ENCODE measurements at places on chromosomes 2 and 18.

GRCh38 chr2:189608795-189609422 is 28.3 kb upstream of the SLC40A1 start:
- no peak for DNase-seq

DNA sequence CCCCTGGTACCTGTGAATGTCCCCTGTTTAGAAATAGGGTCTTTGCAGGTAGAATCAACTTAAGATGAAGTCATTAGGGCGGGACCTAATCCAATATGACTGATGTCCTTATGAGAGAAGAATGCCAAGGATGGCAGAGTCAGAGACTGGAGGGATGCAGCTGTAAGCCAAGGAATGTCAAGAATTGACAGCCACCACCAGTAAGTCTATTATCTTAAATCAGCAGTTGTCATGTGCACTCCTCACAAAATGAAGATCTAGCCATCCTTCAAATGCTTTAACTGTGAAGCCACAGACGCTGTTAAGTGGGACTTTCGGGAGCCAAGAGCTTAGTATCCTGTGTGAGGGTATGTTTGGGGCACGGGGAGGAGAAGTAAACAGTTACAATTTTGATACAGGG is 83.2 kb downstream of the ITGA4 start:
- DNase-seq, result no peak

- no peak for DNase-seq
Measured at GRCh38 chr2:223008162-223008561, 43.8 kb upstream of the KCNE4 start.

- no peak for DNase-seq
Measured at GRCh38 chr2:131126436-131126835, 21.3 kb downstream of the PLEKHB2 start.

DNA sequence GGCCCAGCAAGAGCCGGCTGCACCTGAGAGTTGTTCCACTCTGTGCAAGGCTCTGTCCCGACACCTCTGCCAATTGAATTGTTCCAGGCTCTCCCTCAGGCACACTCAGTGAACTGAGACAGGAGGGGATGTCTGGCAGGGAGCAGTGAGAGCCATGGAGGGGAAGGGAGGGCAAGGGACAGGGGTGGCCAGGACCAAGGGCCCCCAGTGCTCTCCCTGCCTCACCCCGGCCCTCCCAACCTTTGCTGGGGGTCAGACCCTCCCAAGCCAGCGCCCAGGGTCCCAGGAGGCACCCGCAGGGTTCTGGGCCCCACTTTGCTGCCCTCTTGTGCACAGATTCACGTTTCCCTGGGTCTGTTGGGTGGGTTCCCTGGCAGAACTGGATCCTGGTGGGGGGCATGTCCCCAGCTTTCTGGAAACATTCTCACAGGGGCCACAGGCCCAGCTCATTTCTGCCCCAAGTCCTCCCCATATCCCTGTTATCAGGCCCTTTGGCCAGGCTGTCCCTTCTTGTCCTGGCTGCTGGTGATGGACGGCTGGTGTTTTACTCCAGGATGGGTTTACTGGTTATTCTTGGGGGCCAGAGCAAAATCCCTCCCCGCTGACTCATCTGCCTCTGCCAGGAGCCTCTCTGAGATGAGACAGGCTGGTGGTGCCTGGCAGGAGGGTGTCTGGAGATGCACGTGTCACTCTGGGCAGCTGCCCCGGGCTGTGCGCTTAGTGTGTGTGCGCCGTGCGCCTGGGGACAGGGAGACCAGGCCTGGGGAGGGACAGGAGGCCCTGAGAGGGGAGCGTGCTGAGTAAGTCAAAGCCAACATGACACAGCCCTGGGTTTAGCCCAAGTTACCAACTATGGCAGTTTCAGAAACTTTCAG is 136.5 kb upstream of the CTDP1 start:
- DNase-seq, result no peak

- DNase-seq, result no peak
Measured at GRCh38 chr18:60193780-60194179, 178.8 kb downstream of the MC4R start.

GRCh38 chr2:130818809-130819208 is 17.9 kb upstream of the ARHGEF4 start:
- DNase-seq, result peak; percentile 58

GRCh38 chr2:222136106-222136630 is 162.6 kb downstream of the PAX3 start:
- no peak for DNase-seq

DNA sequence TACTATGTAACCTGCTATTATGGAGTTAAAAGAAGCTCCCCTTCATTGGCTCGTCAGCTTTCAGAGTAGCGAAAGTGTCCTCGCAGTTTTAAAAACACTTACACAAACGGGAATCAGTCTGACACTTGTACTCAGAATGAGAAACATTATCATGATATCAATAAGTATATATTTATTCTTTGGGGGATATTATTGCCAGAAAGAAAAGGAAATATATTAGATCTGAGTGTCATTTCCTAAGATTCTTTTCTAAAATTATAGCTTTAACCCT is 584.5 kb downstream of the ZEB2 start:
- DNase-seq, result no peak

DNA sequence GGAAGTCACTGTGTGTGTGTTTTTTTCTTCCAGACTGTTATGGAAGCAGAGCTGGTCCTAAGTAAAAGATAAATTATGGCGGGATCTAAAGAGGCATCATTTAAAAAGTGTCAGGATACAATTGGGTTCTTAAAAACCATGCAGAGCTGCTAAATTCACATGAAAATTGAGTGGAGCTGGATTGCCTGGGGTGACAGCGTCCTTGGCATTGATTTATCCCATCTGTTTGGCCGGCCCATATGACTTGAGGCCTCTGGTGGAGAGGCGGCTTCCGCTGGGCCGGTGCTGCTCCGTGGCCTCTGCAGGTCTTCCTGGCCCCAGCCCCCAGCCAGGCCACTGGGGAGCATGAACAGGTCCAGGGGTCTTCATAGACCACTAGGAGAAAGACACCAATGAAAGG is 165.5 kb downstream of the GLI2 start:
- DNase-seq, result no peak

DNA sequence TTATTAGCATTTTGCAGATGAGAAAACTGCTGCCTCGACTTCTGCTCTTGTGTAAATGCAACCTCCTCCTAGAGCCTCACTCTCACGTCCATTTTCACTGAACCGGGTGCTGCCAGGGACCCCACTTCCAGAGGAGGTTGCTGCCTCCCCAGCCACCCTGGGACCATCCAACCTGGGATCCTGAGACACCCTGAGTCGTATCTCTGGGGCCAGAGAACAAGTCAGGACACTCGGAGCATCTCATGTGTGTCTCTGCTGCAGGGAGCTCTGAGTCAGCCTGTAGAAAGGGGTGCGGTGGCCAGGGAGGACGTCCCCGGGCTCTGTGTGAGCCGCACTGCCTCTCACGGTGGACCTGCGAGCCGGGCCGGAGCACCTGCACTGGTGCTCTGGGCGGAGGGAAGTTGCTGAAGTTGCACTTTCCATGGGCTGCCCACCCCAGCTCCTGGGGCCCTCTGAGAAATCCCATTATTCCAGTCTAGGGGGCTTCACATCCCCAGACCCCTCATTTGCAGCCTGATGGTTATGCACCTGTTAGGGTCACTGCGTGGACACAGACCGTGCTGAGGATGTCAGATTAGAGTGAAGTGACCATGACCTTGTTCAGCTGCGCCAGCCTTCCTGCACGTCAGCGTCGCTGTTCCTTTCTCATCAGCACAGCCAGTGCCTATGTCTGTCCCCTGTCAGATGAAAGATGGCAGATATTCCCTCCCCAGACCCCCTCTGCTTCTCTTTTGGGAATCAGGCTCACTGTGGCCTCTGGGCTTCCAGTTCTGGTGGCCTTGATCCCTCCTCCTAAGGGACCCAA is 230.4 kb downstream of the KLHL29 start:
- no peak for DNase-seq

DNA sequence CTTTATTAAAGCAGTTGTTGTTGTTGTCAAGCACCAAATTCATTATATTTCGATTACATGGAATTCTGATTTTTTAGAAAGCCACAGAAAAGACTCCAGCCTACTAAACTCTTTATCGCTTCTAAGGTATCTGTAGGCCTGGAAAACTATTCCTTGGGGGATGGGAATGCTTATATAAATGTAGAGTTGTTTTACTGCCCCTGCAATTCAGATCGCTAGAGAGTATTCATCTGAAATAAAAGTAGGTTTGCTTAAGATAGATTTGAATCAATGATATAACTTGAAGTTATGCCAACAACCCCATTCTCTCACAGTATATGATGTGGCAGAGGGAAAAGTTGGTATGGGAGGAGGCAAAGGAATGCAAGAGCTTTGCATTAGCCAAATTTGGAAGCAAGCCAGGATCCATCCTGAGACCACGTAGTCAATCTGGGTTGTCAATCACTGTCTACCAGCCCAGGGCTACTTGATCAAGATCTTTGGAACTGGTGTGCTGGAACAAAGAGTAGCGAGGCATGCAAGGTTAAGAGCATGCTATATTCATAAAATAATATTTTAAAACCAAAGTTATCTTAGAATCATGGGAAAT is 95.9 kb downstream of the LYPD6B start:
- no peak for DNase-seq

- no peak for DNase-seq
Measured at GRCh38 chr18:48514786-48515185, 24.0 kb upstream of the CTIF start.

GRCh38 chr2:9950521-9951271 is 797 bp upstream of the GRHL1 start:
- DNase-seq, result peak; percentile 64

GRCh38 chr18:54737986-54738385 is 90.3 kb upstream of the RAB27B start:
- DNase-seq, result no peak

DNA sequence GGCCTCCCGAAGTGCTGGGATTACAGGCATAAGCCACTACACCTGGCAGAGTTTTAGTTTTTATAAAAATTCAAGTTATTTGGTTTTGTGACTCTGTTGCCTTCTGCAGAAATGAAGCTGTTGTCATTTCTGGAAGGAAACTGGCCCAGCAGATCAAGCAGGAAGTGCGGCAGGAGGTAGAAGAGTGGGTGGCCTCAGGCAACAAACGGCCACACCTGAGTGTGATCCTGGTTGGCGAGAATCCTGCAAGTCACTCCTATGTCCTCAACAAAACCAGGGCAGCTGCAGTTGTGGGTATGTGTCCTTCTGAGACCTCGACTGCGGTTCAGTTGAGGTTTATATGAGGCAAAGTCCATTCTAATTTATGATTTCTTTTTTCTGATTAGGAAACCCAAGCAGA is 7.2 kb downstream of the MTHFD2 start:
- DNase-seq, result peak; percentile 71

DNA sequence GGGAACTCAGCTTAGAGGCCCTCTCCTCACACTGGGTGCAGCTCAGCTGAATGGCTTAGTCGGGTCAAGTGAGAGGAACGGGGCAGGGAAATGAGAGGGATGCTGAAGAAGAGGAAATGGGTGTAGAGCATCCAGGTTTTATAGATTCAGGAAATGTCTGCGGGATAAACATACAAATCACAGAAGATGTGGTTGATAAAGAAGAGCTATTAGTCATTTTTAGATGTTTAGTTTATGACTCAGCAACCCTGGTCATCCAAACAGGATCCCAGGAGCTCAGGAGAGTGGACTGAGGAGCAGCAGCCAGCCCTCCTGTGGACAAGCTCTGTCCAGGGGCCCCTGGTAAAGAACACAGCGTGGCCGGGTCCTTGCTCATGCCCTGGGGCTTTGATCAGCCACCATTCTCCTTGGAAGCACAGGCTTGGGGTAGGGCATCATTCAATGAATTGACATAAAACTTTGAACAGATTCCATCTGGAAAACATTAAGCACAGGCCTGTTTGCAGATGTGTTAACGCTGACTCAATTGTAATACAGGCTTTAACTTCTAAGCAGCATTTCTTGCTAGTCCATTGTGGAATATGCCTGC is 83.0 kb downstream of the NPAS2 start:
- DNase-seq, result no peak

DNA sequence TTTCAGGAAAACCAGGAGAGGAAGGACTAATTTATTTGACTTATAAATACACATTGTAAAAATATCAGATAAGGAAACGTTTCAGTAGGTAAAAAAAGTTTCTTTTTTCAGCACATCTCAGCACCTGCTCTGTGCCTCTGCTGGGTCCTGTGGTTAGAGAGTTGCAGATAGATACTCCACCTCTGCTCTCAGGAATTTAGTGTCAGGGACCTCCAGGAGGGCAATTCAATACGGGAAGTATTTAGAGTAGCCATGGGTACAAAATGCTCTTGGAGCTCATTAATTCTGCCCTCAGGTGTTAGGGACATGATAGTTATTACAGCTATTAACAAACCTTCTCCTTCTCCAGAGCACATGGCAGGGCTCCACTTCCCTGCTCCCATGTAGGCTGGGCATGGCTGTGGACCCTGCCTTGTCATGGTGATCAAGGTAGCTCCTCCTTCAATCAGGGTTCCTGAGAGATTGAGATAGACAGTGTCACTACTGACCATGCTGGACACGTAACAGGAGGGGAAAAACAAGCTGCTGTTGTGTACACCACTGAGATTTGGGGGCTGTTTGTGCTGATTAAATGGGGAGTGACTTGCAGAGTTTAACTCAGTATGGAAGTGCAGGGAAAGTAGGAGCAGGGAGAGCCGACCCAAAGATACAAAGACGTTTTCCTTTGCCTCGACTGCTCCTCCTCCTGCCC is 185.6 kb upstream of the COPS8 start:
- DNase-seq, result no peak

DNA sequence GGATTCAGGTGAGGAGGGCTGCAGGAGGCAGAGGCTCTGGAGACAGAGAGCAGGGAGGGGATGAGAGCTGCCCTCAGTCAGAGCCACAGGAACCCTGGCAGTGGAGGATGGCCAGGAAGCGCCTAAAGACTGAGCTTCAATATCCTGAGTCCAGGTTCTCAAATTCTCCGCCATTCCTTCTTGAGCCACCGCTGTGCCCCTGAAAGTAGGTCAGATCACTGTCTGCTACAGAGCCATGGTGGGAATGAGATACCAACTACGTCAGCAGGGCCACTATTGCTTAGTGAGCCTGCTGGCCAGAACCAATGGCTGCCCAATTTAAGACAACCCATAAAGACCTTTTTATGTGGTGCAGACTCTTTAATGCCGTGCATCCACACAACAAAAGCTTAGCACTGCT is 155.5 kb downstream of the CTIF start:
- DNase-seq, result no peak

GRCh38 chr2:226995625-226996041 is 159.8 kb downstream of the RHBDD1 start:
- DNase-seq, result peak; percentile 65

GRCh38 chr2:39476524-39476923 is 39.4 kb upstream of the MAP4K3 start:
- no peak for DNase-seq

- DNase-seq, result no peak
Measured at GRCh38 chr2:8858264-8858663, 20.9 kb upstream of the KIDINS220 start.

- no peak for DNase-seq
Measured at GRCh38 chr2:192166946-192167345, 27.8 kb downstream of the TMEFF2 start.

- no peak for DNase-seq
Measured at GRCh38 chr2:120669121-120669952, 66.3 kb upstream of the GLI2 start.

- no peak for DNase-seq
Measured at GRCh38 chr2:198162276-198162675, 357.9 kb downstream of the PLCL1 start.

GRCh38 chr2:48313036-48313877 is 216.7 kb upstream of the STON1 start:
- DNase-seq, result no peak

GRCh38 chr2:102252236-102252635 is 59.1 kb upstream of the IL1RL1 start:
- DNase-seq, result no peak
